ENCODE measurements at places on chromosomes 7 and 10.

DNA sequence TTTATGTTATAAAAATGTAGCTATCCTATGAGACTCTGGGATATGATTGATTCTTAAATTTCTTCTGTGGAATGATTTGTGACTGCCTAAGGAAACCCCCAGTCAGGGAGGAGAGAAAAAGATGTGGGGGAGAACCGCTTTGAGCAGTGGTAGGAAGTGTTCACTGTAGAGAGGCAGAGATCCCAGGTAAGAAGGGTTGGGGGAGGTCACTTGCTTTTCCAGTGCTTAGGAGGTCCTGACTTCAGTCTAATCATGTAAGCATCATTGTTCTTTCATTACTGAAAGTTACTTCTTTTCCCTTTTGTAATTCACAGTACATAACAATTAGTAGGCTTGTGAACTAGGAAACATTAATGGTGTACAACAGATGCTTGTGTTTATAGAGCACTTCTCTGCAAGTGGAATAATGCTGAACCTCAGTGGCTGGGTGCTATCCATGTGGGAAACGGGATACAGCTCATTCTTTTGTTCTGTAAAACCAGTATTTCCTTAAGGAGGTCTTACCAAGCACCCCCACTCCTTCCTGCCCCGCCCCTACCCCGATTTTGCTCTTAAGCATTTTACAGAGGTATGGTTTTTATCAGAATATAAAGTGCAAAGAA is 165.4 kb downstream of the ST7 start:
- no peak for DNase-seq

DNA sequence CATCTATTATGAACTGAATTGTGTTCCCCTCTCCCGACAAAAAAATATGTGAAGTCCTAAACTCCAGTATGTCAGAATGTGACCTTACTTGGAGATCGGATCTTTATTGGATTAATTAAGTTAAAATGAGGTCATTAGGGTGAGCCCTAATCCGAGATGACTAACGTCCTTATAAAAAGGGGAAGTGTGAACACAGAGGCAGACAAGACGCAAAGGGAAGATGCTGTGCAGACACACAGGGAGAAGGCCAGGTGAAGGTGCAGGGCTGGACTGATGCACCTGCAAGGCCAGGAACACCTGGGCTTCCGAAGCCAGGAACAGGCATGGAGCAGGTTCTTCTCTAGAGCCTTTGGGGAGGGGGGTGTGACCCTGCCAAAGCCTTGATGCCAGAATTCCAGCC is 187.8 kb downstream of the PARD3 start:
- DNase-seq: no peak

GRCh38 chr7:87210506-87210905 is 9.0 kb downstream of the TMEM243 start:
- no peak for DNase-seq

DNA sequence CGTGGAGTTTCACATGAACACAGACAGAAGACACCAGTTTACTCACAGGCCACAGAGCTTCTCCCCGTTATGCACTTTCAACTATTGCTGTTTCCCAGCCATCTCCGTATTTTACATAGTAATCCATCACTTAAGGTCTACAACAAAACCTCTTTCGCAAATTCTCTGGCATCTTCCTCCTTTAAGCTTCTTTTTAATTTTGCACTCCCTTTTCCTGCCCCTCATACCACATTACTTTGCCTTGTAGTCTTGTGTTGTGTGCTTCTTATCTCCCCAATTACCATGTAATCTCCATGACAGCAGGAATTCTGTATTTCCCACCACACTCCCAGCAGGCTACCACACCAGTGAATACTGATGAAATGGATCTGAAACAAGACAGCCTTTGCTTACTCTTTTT is 87.3 kb downstream of the ODAD2 start:
- no peak for DNase-seq

DNA sequence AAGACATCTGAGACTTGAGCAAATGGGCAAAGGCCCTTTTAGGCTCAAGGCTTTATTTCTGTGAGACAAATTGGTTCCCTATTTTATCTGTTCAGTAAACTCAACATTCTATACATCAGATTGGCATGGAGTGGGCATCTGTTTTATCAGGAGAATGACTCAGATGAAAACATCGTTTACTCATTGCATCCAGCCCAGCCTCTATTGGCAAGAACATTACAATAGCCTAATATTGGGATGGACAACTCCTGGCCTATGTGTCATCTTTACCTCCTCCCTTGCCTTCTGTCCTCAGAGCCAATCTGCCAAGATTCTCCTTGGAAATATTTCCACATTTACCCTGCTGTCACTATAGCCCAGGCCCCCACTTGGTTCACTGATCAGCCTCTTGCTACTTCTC is 5.5 kb upstream of the BLNK start:
- DNase-seq: no peak

- no peak for DNase-seq
Observed at GRCh38 chr10:127612-128432, 7.4 kb upstream of the ZMYND11 start.

GRCh38 chr10:90856261-90856660 is 1.6 kb downstream of the HTR7 start:
- no peak for DNase-seq

DNA sequence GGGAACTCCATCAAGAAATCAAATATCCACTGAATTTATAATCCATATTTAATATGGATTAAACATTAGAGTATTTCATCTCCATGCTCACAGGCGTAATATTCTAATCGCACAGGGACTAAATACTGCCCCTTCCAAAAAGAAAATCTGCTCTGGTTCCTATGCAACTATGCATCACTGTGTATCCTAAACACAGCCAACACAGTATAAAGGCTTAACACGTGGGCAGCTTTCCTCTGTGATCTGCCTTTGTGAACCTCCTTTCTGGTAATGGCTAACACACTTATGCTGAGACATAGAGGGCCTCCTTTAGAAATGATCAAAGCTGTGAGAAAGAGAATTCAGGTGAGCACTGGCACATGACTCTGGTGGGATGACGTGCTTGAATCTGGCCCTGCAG is 110.2 kb downstream of the RAB11FIP2 start:
- no peak for DNase-seq
